ENCODE measurements at places on chromosomes 11 and 22.

DNA sequence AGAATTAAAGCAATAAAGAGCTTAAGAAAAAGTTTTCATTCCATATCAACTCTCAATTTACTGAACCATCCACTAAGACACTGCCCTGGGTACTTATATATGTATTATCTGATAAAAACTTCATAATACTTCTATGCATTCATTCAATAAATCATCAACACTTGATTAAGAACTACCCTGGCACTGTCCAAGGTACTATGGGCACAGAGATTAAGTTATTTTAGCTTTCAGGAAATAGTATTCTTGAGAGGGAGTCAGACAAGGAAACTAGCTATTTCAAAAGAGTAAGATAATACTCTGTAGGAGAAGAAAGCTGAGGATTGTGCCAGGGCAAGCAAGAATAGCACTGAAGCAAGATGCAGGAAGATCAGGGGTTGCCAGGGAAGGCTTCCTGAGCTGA, 640.8 kb downstream of the FAM181B start:
- DNase-seq: no peak

DNA sequence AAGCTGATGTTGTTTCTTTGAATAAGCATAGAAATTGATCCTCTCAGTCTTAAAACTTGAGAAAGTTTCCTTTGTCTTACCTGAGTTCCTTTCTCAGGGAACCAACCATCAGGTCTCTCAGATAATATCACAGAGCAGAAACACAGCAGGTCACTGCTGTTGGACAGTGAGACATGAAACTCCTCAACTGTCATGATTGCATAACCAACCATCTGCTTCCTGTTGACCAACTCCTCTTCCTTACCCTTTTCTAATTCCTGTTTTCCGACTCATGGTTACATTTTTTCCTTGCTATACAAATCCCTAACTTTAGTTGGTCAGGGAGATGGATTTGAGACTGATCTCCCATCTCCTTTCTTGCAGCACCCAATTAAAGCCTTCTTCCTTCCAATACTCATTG, 845.3 kb downstream of the FAM181B start:
- DNase-seq: no peak

GRCh38 chr22:35379146-35379993, 1.5 kb upstream of the HMOX1 start:
- no peak for DNase-seq

DNA sequence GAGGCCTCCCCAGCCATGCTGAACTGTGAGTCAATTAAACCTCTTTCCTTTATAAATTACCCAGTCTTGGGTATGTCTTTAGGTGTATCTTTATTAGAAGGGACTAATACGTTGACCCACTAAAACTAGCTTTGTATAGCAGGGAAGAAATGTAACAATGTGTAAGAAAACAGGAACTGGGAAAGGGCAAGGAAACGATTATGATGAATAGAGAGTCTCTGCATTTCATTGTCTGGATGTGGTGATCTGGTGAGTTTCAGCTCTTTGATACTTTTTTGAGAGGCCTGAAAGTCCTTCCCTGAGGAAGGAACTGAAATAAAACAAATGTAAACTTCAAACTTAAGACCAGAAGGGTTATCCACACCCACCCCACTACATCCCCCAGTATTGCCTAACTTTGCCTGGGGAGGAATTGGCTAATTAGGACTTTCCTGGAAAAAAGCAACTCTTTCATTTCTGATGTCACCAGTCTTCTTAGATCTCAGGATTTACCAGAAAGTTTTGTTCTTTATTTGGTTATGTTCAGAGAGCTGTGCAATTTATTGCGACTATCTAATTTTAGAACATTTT, 119.0 kb downstream of the LDLRAD3 start:
- DNase-seq: no peak
